ENCODE measurements at places on chromosomes 7 and 10. TPM values are rescaled to one million over a fixed set of nuclear protein-coding genes. Genes with fewer than 3 reads are reported as not detected.
A peak's percentile ranks its signal among the peaks of the same experiment; 100 is the strongest.

DNA sequence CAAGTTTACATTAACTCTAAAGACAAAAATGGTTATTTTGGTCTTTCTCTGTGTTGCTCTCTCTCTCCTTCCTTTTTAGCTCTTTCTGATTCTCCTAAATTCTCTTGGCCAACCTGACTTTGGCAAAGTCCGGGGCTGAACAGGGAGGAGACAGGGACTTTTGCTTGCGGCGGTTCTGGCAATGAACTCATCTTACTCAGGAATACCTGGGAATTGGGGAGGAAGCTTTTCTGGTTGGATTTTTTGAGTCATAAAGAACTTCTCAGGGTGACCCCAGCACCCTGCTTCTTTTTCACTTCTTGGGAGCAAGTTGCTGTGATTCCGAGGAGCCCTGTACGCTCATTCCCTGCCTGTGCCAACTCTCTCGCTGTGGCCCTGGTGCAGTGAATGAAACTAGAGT is 16.0 kb downstream of the GATA3 start:
- H3K27me3 ChIP-seq, result peaks cover 9% of the 10 kb centered on the region
- no peak overlapping the region for H3K27ac ChIP-seq
- H3K36me3 ChIP-seq, result peaks cover 10% of the 10 kb centered on the region
- no peaks in the 10 kb centered on the region for H3K4me1 ChIP-seq
- no peak for DNase-seq

DNA sequence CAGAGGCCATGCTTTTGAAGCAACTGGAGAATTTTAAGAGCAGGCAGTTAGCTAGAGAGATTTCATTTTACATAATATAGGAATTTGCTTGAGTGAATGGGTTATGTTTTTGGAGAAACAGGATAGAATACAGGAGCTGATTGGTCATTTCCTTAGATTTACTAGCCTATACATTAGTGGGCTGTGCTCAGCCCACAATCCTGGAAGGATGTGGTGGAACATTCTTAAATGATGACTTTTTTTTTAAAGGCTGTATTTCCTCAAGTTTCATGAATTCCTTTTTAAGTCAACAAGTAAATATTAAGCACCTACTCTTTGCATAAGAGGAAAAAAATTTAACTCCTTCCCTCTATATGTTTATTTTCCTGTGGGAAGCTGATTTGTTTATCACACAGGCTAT is 314.4 kb upstream of the BMPER start:
- H3K4me1 ChIP-seq, result no peaks in the 10 kb centered on the region
- H3K27ac ChIP-seq, result no peak overlapping the region
- H3K27me3 ChIP-seq, result no peaks in the 10 kb centered on the region
- DNase-seq, result no peak
- H3K4me3 ChIP-seq, result no peak overlapping the region

DLX6 gene
- total RNA-seq, result not detected

GRCh38 chr10:36451391-36451970 is 673.9 kb upstream of the ANKRD30A start:
- DNase-seq, result no peak
- no peaks in the 10 kb centered on the region for H3K36me3 ChIP-seq
- H3K4me1 ChIP-seq, result peaks cover 3% of the 10 kb centered on the region
- H3K27me3 ChIP-seq, result no peaks in the 10 kb centered on the region

DNA sequence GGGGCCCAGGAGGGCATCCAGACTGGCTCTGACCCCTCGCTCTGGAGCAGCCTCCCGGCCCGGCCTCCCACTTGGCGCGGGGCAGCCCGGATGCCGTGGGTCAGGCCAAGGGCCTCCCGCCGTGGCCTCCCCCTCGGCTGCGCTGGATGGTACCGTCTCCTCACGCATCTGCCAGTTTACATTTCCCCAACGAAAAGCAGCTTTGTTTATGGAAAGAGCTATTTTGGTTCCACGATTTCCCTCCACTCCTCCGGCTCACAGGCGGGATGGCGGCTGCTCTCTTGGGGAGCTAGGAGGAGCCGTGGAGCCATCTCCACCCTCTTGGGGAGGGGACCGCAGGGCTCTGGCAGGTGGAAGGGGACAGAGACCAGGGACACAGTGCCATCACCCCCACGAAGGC is 93.2 kb upstream of the MYL10 start:
- H3K27me3 ChIP-seq, result no peaks in the 10 kb centered on the region
- H3K4me3 ChIP-seq, result no peak overlapping the region
- H3K4me1 ChIP-seq, result peaks cover 6% of the 10 kb centered on the region
- DNase-seq, result no peak
- no peaks in the 10 kb centered on the region for H3K36me3 ChIP-seq

- H3K27ac ChIP-seq, result no peak overlapping the region
- no peaks in the 10 kb centered on the region for H3K27me3 ChIP-seq
- H3K4me1 ChIP-seq, result peaks cover 16% of the 10 kb centered on the region
These were observed 4.7 kb downstream of the ZNF775 start for GRCh38 chr7:150383710-150384397.

- no peak for DNase-seq
- H3K4me3 ChIP-seq, result no peak overlapping the region
- H3K27ac ChIP-seq, result no peak overlapping the region
- H3K4me1 ChIP-seq, result no peaks in the 10 kb centered on the region
- no peaks in the 10 kb centered on the region for H3K27me3 ChIP-seq
- no peaks in the 10 kb centered on the region for H3K36me3 ChIP-seq
These were observed 25.7 kb downstream of the C10orf71 start for GRCh38 chr10:49324711-49325110.

CHRM2 gene
- 2.8 TPM for total RNA-seq

DNA sequence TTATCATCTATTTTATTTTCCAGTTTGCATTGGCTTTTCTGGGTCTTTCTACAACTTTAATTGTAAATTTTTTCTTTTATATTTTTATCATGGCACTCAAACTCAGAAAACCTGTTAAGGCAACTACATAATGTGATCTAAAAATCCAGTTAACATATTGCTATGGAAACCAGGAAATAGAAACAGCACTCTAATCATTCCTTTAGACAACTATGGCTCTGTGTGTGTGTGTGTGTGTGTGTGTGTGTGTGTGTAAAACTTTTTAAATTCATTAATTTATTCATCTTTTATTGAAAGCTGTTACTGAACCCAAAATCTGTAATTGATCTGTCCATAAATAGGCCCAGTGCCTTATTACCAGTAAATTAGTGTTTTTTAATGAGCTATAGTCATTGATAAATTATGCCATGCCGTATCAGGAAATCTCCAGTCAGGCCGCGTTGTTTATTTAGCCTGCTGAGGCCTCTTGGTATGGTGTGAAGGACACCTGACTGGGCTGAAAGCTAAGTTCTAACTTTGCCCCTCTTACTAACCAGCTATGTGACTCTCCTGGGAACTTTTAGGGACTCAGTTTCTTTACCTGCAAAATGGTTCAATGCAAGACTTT is 1.5 kb upstream of the MET start:
- peaks cover 10% of the 10 kb centered on the region for H3K4me1 ChIP-seq
- H3K4me3 ChIP-seq, result no peak overlapping the region
- H3K27me3 ChIP-seq, result no peaks in the 10 kb centered on the region

DNA sequence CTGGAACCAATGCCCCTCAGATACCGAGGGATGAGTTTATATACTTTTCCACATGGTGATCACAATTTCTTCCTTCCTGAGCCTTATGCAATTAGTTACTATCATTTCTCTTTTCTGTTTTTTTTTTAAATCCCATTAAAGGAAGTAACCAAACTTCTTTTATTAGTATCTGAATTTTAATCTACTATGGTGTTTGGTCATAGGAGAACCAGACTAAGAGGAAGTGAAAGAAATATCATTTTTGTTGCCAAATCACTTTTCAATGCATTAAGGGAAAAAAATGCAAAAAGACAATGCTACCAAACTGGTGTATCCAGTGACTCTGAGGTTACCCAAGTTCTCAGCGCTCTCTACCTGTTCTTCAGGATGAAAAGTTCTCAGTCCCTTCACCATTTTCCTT is 167.7 kb downstream of the NXPH1 start:
- H3K27me3 ChIP-seq, result no peaks in the 10 kb centered on the region
- H3K36me3 ChIP-seq, result no peaks in the 10 kb centered on the region
- no peak for DNase-seq
- H3K4me1 ChIP-seq, result no peaks in the 10 kb centered on the region

DNA sequence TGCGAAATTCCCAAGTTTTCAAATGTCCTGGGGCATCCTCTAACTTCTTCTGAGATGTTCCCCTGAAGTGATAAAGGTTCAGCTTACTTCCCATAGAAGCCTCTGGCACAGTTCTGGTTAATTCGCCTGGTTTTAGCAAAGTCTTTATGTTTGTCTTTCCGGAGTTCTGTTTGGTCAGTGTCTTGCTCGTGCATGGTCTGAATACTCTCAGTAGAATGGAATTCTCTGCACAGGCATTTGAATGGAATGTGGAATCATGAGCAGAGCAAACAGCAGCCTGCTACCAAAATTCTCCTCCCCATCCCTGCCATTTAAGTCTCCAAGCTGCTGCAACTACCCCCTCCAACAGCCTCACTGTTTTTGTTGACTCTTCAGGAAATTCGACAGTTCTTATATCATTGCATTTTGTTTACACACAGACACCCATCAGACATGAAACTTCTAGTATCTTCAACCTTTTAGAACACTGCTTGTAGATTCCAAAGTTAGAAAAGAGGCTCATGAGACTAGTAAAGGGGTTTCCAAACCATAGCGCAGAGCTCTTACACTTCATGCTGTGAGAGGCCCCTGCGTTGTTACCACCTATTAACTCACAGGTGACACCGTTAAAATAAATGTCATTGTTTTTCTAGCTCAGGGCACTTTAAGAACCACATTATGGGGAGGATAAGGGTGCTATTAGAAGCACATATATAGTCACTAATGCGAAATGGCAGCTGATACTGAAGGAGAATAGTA is 129.7 kb downstream of the PLCE1 start:
- H3K4me1 ChIP-seq, result peaks cover 11% of the 10 kb centered on the region
- no peaks in the 10 kb centered on the region for H3K36me3 ChIP-seq
- H3K27me3 ChIP-seq, result no peaks in the 10 kb centered on the region
- no peak overlapping the region for H3K4me3 ChIP-seq
- peak overlapping the region; percentile 22 for H3K27ac ChIP-seq

ENTPD1 gene
- 34.5 TPM for total RNA-seq

ERVW-1 gene
- total RNA-seq, result not detected

DNA sequence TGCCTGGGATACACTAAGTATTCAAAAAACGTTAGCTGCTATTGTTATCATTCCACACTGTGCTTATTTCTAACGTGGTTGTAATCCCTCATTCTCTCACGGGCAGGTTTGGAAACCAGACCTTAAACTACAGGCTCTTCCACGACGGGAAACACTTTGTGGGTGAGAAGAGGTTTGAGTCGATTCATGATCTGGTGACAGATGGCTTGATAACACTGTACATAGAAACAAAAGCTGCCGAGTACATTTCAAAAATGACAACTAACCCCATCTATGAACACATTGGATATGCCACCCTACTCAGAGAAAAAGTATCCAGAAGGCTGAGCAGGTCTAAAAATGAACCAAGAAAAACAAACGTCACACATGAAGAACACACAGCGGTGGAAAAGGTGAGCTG is 163.2 kb upstream of the PRR15 start:
- no peaks in the 10 kb centered on the region for H3K27me3 ChIP-seq
- no peak overlapping the region for H3K4me3 ChIP-seq
- no peaks in the 10 kb centered on the region for H3K4me1 ChIP-seq
- H3K27ac ChIP-seq, result no peak overlapping the region
- no peak for DNase-seq
- peaks cover 9% of the 10 kb centered on the region for H3K36me3 ChIP-seq

DNA sequence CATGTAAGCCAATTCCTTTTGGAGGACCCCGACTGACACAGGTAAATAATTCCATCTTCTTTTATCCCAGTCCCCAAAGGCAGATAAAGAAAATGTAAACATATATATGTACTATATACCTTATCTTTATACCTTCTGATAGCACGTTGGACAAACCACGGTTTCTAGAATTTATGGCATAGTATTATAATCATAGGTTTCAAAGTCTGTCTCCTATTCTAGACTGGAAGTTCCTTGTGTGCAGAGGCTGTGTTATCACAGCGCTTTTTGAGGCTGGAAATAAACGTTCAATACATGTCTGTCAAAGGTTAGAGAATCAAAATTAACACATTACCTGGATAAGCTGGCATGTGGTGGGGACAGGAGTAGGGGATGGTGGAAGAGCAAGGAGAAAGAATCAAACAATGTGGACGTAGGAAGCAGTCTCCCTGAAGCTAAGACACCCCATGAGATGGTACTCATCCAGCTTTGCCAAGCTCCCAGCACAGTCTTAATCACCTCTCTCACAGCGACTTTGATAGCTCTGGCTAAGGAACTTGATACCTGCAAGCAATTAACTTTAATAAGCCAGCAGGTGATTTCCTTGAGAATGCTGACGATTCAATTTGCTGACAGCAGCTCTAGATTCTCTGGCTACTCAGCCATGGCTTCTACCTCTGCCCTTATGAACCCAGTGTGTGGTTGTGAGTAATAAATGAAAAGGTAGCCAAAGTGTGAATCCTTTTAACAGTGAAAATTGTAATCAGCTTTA is 208.4 kb upstream of the LRRTM3 start:
- no peak for DNase-seq
- no peak overlapping the region for H3K4me3 ChIP-seq
- no peaks in the 10 kb centered on the region for H3K36me3 ChIP-seq
- no peaks in the 10 kb centered on the region for H3K27me3 ChIP-seq
- no peaks in the 10 kb centered on the region for H3K4me1 ChIP-seq

- H3K27ac ChIP-seq, result no peak overlapping the region
- no peaks in the 10 kb centered on the region for H3K4me1 ChIP-seq
- peak; percentile 63 for DNase-seq
- H3K4me3 ChIP-seq, result no peak overlapping the region
- H3K27me3 ChIP-seq, result no peaks in the 10 kb centered on the region
These were observed 34.0 kb downstream of the PRKAR2B start for GRCh38 chr7:107078517-107078966.

DNA sequence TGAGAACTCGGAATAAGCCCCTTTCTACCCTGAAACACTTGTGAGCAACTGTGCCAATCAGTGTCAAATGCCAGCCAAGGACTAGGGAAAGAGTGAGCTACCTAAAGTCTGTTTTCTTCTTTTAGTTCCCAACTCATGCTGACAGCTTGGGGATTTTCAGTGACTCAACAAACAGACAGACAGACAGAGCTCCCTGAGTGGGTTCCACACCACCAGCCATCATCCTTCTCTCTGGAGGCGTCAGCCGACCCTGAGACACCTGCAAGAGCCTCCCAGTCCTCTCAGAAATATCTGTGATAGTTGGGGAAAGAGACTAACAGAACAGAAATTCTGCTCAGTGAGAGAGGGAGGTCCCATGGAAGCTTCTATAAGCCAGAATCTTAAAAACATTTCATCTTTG is 49.5 kb downstream of the GATA3 start:
- DNase-seq, result no peak
- H3K27ac ChIP-seq, result no peak overlapping the region
- no peaks in the 10 kb centered on the region for H3K36me3 ChIP-seq
- peaks cover 8% of the 10 kb centered on the region for H3K4me1 ChIP-seq

DNA sequence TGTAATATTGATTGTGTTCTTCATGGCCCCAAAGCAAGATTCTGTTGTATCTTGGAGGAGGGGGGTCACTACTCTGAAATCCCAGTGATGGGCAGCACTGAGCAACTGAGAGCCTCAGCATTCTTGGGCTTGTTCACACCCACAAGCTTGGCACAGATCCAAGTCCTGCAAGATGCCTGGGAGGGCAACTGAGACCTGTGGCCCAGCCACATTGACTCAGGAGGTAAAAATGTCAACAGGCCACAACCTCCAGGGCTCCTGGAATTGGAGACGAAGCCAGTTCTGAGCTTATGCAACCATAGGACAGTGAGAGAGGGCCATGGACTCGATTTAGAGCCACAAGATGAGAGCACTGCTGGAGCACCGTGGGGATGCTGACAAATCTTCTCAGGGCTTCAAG is 3.1 kb upstream of the DOCK1 start:
- H3K27ac ChIP-seq, result no peak overlapping the region
- H3K4me3 ChIP-seq, result no peak overlapping the region
- no peaks in the 10 kb centered on the region for H3K36me3 ChIP-seq
- DNase-seq, result no peak
